ENCODE measurements at places on chromosomes 11 and 22. TPM values are rescaled to one million over a fixed set of nuclear protein-coding genes. Genes with fewer than 3 reads are reported as not detected.

- DNase-seq = no peak
These were observed 129.3 kb downstream of the FBXO7 start for GRCh38 chr22:32603651-32604540.

GRCh38 chr22:27057717-27058116, 400.3 kb downstream of the MIAT start:
- DNase-seq = no peak

DNA sequence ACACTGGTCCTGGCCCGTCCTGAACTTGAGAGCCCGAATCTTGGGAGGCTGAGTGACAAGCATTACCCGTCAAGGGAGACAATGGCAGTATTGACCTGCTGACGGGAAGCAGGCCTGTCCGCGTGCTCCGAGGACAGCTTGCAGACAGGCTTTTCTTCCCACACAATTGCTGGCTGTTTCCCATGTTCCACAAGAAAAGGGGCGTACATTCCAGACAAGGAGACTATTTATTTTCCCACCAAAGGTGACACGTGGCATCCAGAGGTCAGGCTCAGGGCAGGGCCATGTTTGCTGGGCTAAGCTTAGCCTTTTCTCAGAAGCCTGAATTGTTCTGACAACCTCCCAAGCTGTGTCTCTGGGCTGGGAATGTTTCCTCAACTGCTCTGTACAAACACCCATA, 86.9 kb upstream of the SPON1 start:
- DNase-seq = no peak

DNA sequence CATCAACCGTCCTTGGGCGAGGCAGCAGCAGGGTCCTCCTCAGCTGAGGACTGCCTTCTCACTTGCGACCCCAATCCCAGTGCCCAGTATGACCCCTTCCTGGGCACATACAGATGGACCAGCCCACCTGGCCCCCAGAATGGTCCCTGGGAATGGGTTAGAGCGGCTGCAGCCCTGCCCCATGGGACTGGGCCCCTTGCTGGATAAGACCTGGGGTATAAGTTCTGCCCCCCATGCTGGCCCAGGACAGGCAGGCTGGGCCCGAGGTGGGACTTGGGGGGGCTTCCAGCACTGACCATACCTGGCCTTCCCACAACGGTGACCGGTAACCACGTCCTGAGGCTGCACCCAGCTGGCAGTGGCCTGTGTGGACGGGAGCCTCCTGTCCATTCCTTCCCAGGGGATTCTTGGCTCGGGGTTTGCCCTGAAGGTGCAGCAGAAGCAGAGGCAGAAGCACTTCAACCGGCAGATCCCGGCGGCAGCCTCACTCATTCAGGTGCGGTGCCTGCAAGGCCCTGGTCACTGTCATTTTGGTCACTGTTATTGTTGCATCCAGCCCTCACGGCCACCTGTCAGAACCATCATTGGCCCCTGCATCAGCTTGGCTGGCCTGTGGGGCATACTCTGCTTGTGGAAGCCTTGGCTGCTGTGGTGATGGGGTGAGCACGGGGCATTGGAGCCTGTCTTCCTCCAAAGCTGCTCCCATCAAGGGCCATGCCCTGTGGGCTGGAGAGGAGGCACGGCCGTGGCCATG, 114.8 kb downstream of the KCNQ1OT1 start:
- no peak for DNase-seq

The TRIM48 gene
- not detected for total RNA-seq

DNA sequence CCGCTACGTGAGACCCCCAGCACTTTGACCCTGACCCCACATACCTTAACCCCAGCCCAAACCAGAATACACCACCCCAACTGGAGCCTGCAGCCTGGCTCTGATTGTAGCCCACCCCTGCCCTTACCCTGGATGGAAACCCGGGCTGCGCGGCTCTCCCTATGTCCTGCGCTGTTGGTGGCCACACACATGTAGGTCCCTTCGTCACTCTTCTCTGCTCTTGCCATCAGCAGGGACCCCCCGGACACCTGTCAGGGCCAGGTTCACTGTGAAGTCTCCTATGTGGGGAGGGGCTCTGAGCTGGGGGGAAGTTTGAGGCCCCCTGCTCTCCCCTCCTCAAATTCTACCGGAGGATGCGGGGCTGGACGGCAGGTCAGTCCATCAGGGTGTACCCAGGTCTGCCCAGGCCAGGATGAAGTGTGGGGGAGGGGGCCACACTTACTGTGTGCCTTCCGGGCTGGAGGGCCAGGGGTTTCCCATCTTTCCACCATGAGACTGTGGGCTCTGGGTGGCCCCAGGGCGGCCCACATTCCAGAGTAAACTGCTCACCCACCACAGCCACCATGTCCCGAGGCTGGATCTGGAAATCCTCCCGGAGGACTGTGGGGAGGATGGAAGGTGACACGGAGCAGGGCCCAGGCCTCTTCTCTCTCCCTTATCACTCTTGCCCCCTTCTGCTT, 1.5 kb downstream of the ROBO4 start:
- DNase-seq = no peak

GRCh38 chr11:9972989-9973388, 309.1 kb downstream of the SWAP70 start:
- DNase-seq = peak; percentile 20

- no peak for DNase-seq
These were observed 154.5 kb downstream of the OR4C45 start for GRCh38 chr11:50187220-50187619.

DNA sequence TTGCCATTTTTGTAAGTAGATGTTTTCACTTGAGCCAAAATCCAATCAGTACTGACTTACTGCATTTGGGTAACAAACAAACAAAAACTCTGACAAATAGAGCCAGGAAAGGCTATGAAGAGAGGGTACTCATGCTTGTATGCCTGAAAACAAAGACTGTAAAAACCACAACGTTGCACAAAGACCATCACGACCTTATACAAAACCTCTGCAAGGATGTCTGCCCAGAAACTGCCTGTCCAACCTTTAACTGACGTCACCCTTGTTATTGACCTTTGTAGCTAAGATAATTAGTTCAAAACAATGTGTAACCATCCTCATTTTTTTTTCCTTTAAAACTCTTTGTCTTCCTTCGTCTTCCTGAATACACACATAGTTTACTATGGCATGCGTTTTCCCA, 804 bp upstream of the CREBZF start:
- DNase-seq = no peak

The SLC22A6 gene
- total RNA-seq = not detected

- DNase-seq = peak; percentile 65
These were observed 22.3 kb downstream of the KCNQ1 start for GRCh38 chr11:2466869-2467694.

DNA sequence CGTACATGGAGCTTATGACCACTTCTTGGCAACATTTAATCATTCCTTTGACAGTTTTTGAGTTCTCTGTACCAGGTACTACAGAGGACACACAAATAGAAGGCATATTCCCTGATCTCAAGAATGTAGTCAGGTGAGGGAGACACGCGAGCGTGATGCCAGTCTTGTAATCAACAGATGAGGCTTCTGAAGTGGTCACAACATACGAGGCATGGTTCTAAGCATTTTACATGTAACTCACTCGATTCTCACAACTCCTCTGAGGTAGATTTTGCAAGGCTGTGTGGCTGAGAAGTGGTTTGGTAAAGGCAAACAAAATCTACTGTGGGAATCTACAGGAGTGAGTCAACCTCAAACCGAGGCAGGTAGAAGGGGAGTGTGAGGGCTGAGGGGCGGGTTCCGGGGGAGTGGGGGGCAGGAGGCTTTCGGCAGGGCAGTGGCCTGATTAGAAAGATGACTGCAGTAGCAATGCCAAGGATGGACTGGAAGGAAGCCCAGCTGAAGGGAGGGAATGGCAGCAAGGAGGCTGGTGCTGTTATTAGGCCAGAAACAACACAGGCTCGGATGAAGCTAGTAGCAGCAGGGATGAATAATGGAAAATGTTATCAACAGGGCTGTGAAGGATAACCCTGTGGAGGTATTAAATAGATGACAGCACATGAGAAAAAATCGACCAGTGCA, 63.8 kb downstream of the ST14 start:
- DNase-seq = no peak

GRCh38 chr11:2410616-2411015, 10.1 kb downstream of the TSSC4 start:
- DNase-seq = no peak

GRCh38 chr11:45809456-45810395, 4.8 kb downstream of the SLC35C1 start:
- DNase-seq = no peak

GRCh38 chr11:128246810-128247594, 340.4 kb downstream of the ETS1 start:
- no peak for DNase-seq
